ENCODE measurements at places on chromosomes 3 and 15.

DNA sequence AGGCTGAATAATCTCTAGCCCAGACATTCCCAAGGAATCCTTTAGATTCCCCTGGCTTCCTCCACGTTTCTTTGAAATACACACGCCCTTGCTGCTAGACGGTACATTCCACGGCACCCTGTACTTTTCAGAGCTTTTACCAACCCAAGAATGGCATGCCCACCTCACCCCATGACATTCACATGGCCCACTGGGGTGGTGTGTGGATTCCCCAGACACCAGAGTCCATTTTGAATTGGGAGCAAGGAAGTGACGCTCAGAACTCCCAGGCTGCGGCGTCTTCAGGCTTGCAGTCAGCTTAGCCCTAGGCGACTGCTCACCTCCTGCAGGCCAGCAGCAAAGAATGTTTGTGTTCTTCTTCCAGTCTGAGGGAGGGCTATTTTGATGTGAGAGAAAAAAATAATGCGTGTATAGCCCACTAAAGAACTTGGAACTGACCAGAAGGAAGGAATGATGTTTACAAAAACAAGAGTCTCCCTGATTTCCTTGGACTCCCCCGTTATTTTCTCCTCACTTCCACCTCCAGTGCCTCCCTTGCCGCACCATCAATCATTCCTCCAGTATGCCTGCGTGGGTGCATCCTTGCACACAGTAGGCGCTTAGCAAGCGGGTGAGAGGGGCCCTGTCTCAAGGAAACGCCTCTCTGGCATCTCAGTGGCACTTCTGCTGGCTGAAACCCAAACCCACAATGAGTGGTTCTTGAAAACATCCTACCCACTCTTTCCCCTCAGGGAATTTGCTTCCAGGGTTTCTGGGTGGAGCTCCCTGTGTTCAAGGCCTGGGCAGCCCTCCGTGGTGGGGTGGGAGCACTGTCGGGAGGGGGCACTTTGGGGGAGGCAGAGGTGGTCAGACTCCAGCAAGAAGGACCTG lies 59.9 kb downstream of the SMAD6 start:
- DNase-seq: no peak

DNA sequence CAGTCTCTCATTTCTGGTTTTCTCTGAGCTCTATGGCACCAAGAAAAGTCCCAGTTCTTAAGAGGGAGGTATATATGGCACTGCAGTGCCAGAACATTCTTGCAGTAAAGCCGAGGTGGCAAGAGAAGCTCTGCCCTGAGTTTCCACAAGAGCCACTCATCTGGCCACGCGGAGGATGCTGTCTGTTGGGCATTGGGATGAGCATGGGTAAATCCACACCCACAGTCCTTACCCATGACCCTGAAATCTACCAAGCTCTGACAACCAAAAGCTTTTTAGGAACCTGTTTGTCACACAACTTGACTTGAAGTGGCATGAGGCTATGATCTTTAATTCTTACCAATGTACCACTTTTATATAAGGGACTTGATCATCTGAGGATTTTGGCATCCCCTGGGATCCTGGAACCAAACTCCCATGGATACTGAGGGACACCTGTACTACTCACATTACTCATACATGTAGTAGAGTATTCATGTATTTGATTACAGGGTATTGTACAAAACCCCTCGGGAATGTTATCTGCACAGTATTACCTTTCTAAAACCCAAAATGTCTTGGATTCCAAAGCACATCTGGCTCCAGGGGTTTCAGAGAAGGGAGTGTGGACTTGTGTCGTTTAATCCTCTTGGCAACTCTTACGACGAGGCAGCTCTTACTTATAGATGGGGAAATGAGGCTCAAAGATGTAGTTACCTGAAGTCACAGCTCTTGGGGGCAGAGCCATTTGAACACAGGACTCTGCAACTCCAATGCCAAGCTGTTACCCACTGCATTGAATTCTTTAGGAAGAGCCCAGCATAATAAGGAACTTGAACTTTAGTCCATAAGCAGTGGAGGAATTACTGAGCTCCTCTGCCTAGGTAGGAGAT lies 8.8 kb downstream of the RPL32 start:
- no peak for DNase-seq

DNA sequence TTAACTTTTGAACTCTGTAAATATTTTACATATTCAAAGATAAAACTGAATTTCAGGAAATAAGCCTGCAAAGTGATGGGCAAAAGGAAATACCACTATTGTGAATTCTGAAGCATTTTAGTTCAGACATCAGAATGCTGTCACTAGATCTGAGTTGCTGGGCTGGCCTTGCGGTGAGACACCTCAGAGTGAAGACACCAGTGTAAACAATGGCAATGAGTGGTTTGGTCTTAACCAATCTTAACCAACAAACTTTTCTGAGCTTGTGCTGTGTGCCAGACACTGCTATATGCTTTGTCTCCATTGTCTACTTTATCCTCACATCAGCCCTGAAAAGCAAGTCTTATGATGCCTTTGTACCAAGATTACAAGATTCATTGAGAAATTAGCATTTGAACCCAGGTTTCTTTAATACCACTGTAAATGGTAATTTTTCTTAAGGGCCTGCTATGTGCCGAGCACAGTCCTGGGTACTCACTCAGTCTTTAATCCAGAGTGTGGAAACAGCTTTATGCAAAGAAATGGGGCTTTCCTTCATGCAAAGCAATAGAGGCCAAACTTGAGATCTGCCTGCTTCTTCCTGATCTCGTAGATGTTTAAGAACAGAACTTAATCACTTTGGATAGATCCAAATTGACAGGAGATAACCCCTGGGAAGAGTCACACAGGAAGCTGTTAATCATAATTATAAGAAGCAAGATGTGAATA lies 55.0 kb downstream of the TMEM39A start:
- DNase-seq: no peak

DNA sequence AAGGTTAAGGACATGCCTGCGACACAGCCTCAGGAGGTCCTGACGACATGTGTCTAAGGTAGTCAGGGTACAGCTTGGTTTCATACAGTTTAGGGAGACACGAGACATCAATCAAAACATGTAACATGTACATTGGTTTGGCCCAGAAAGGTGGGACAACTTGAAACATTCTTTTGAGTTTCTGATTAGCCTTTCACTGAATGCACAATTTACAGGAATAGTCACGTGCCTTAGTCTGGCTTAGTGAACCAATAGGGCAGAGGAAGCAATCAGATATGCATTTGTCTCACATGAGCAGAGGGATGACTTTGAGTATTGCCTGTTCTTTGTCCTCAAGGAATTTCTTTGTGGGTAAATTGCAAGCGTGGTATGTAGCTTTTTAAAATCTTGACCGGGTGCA lies 24.5 kb upstream of the HDAC11 start:
- no peak for DNase-seq

GRCh38 chr15:34341381-34342212 lies 1.3 kb downstream of the NOP10 start:
- DNase-seq: no peak

DNA sequence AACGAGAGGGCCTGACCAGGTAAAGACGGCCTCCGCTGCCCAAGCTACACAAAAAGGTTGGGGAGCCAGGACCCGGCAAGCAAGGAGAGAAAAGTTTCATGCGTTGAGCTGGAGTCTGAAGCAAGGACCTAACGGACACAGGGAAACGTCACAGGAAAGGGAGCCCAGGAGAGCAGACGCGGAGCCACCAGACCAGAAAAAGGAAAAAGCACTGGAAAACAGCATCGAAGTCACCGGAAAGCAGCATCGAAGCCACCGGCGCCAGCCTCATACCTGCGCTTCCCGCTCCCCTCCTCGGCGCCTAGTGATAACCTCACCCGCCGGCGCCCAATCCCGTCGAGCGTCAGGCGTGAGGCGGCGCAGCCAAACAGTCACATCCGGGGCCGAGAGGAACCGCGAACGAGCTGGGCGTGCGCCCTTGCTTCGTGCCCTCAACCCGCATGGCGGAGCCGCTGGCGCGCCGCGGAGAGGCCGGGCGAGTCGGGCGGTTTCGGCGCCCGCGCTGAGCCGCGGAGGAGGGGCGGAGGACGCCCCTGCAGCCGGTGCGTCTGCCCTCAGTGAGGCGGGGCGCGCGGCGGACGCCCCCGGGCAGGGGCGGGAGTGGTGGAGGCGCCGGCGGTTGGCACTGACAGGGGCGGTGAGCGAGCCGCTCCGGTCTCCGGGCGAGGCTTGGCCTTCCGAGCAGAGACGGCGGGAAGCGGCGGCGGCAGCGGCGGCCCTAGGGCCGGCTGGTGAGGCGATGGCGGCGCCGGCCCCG lies at the start of the genes FBXO45 and WDR53:
Gene FBXO45, plus strand, starts transcription at position 415 of the 757 bp plus-strand sequence. Its CDS starts 325 bp downstream, at position 740.
Gene WDR53, minus strand, starts transcription at position 309 of the 757 bp plus-strand sequence. CDS start 7,079 bp downstream, outside the sequence.
- peak; percentile 85 for DNase-seq
